Stimulated activated CD4-positive, alpha-beta T cell treated with anti-CD3 and anti-CD28 coated beads, Interleukin-2, amount 100 ng/mL, for 4 hours (primary cell): ENCODE measurements at places on chromosomes 11 and 22.

DNA sequence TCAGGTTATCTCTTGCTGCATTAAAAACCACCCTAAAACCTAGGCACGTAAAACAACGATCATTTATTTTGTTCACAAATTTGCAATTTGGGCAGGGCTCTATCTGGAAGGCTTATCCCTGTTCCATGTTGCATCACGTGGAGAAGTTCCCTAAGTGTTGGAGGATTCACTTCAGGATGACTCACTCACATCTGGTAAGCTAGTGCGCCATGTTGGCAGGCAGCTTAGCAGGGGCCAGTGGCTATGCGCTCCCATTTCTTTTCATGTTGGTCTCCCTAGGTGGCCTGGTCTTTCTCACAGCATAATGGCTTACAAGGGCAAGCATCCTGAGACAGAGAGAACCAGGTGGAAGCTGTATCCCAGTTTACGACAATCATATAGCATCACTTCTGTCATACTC is 226.8 kb downstream of the BLID start:
- no peak for DNase-seq

DNA sequence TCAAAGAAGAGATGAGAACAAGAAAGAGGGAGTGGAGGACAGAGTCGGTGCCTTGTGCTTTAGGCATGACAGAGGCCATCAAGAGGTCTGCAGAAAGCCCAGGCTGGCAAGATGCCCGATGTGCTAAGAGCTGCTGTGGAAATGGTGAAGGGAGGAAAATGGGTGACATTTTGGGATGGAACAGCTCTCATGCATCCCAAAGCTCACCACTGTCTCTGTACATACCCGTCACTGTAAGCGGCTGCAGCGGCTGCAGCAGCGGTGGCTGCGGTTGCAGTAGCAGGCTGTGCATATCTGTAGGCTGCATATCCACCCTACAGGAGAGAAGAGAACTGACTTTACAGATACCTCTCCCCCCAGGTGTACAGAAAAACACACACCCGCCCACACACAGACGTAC is 28.6 kb downstream of the APOL5 start:
- no peak for DNase-seq

- no peak for DNase-seq
Observed at GRCh38 chr11:120336641-120337354, 585 bp downstream of the ARHGEF12 start.

DNA sequence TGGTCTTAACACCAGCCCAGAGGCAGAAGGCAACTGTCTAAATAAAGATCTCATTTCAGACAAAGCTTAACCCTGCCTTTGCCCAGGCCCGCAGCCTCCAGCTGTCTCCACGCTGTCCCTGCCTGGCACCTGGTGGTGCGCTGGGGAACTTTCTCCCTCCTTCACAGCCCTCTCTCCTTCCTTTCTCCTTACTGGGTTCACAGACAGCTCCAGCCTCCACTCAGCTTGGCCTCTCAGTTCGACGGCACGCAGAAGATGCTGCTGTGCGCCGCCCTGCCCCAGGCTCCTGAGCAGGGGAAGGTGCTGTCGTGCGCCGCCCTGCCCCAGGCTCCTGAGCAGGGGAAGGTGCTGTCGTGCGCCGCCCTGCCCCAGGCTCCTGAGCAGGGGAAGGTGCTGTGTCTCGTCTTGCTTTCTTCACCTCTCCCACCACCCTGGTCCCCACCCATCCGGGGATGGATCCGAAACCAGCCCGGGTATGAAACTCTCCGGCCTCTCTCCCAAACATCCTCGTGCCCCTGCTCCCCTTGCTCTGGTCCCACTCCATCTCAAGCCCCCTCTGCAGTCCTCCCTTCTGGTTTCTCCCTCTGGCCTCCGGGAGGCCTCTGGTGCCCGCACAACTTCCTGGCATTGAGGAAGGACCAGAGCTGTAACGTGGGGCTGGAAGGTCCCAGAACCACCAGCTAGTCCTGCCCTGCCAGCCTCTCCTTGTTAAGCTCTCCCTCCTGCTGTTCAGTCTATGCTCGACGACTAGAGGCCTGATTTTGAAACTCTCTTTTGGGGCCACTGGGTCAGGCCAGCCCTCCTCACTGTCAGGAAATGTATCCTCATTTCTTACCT is 22.9 kb upstream of the JAM3 start:
- no peak for DNase-seq

- no peak for DNase-seq
Observed at GRCh38 chr11:19931771-19932369, 219.2 kb downstream of the NAV2 start.

GRCh38 chr11:29490938-29491337 is 525.9 kb downstream of the KCNA4 start:
- DNase-seq = no peak

DNA sequence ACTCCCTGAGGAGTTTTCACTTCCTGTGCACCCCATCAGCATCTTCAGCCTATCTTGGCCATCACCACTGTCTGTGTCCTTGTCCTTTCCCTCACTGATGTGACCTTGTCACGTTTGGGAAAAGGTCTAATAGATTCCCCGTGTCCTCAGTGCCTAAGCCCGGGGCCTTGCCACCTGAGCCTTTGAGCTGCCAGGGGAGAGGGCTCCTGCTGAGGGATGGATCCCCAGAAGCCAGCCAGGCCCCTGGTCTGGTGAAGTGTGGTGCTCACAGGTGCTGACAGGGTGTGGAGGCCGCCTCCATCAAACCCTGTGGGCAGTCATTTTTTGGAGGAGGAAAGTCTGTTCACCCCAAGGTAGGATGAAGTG is 47.2 kb downstream of the GAB4 start:
- DNase-seq = no peak

DNA sequence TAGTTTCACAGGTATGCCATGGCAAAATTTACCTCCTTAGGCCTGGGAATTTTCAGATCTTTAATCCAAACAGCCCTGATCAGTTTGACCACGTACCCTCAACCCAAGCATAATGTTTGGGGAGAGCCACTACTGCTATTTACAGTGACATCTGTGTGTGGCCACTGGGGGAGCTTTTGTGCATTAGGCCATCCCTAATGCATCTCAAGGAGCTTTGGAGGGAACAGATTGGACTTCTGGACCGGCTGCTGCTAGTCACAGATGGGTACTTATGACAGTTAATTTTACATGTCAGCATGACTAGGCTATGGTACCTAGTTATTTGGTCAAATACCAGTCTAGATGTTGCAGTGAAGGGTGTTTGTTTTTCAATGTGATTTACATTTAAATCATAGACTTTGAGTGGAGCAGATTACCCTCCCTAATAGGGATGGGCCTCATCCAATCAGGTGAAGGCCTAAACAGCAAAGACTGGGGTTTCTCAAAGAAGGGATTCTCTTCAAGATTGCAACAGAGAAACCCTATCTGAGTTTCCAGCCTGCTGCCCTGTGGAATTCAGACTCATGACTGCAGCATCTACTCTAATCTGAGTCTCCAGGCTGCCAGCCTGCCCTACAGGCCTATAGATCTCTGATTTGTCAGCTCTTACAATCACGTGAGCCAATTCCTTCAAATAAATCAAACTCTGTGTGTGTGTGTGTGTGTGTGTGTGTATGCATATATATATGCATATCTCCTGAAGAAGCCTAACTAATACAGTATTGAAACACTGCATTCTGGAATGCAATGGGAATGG is 38.0 kb upstream of the GALNT18 start:
- DNase-seq = no peak

DNA sequence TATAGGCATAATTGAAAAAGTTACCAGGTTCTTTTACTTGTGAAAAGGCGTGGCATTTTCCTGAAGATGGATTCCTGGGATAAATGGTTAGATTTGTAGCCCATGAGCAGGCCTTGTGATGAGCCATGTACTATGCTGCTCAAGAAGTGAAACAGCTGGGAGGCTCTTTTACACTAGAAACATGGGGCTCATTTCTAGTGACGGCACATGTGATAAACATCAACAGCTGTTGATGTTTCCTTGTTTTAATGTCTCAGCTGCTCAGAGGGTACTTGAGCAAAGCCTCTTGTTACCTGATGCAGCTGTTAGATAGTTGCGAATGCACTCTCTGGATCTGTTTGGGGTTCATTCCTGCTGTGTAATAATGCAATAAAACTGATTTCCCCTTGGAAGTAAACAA is 396.8 kb downstream of the GUCY1A2 start:
- DNase-seq = no peak

- no peak for DNase-seq
Observed at GRCh38 chr11:109819410-109819809, 273.8 kb upstream of the ZC3H12C start.

DNA sequence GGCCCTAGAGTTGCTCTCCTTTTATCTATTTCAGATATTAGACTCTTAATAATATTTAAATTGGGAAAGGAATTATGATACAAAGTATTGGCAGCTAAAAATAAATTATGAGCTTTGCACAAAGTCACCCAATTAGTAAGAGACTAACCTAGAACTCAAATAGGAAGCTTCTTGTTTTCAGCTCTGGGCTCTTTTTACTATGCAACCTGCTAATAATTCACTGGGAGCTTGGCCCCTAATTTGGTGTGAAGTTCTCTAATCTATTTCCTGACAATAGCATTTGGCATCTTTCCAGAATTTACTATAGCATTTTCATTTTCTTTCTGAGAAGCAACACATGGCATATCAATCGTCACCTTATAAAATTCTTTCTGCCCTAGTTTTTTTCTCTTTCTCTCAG is 727.7 kb upstream of the ANO5 start:
- DNase-seq = no peak

DNA sequence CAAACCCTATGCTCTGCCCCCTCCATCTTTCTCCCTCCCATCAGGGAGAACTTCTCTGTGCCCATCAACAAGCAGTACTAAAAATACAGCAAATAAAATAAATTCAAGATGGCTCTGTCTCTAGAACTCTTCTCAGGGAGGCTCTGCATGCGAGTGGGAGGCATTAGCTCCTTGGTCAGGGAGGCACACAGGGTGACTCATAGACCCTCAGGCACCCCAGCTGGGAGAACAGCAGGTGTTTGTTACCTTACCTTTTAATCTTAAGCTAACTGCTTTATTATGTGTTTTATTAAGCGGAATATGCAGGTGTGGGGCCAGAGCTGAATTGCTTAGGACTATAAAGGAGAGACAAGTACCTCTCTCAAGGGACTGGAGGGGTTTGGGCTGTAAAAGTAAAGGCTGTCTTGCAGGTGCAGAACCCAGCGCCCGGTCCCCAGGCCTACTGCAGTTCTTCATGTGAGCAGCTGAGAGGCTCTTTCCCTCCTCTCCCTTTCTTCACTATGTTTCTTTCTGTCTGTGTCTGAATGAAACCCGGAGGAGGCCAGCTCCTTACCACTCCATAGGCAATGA is 20.8 kb downstream of the CSNK2A3 start:
- DNase-seq = no peak

GRCh38 chr22:17627961-17628405 is 566 bp downstream of the ATP6V1E1 start:
- DNase-seq = no peak

DNA sequence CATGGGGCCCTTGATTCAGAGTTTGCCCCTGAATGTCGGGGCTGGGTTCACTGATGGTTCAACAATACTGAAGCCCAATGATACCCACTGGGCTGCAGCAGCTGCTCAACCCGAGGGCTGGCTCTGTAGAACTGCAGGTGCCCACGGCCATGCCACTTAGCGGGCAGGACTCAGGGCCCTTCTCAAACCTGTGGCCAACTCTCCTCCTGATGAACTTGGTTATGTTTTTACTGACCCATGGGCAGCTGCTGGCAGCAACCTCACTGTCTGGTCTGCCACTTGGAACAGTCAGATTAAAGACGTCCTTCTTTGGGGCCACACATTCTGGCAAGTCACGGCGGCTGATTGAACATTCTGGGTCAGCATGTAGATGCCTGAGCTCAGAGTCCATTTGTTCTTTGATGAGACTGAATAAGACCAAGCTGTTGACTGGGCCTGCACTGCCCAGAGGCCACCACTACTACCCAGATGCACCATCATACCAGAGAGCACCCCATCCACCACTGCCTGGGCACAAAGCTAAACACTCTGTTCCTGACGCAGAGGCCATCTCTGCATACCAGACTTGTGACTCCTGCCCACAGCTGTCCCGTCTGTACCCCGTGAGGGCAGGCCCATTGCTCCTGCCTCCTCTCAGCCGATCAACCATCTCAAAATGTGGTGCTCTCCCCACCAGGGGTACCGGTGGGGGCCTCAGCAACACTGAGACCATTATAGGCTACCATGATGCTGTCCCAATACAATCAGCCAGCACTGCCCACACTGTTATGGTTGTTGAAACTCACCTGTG is 67.8 kb downstream of the SHANK2 start:
- no peak for DNase-seq

- DNase-seq = no peak
Observed at GRCh38 chr11:118012083-118012669, 26.0 kb downstream of the IL10RA start.

GRCh38 chr11:122775675-122776271 is 62.5 kb upstream of the CRTAM start:
- no peak for DNase-seq

DNA sequence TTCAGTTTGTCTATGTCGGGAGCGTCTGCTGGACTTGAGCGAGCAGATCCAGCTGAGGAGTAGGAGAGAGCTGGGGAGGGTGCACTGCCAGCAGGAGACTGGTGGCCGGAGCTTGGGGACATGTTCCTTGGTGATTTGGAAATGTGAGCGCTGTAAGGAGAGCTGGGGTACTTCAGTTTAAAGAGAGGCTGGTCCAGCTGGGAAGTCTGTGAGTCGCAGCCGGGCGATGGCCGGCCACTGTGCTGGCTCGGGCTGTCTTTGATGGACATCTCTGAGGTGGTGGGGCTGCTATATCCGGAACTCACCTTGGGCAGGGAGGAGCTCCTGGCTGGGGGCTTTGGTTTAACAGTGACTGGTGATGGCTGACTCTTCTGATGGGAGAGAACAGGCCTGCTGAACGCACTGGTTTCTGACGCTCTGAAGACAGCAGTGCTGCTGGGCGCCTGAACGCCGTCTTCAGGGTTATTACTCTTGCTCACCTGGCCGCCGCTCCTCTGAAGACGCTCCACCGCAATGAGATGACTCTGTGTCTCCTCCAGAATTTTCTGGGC is 63.6 kb upstream of the PITPNB start:
- no peak for DNase-seq

GRCh38 chr11:102837646-102838045 is 5.8 kb downstream of the MMP3 start:
- DNase-seq = no peak

DNA sequence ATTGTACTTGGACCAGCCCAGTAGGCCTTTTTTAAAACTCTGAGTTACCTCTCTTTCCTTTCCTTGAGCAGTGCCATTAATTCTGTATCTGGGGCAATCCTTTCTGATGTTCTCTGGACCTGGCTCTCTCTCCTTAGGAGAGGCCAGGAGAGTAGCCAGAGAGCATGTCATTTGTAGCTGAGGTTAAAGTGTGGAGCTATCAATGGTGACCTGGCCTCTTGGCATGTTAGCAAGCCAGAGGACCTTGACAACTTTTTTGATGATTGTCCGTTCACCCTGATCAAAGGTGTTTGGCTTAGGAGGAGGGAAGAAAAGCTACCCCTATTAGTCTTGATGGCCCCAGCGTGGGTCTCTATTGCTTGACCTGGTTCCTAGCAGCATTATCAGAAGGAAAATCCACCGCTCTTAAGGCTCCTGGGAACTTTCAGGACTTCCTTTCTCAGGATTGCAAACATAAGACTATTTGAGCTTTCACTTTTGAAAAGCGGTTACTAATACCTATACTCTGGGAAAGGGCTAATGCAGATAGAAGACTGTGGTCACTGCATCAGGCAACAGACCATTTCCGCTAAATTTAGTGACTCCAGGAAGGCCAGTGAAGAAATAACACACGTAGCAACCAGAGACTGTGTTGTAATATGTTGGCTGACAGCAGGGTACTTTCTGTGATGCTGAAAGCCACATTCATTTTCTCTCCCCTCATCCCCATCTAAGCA is 18.2 kb downstream of the LIMK2 start:
- no peak for DNase-seq

- DNase-seq = no peak
Observed at GRCh38 chr11:45959851-45960250, 37.4 kb downstream of the LARGE2 start.
